Activated naive CD8-positive, alpha-beta T cell treated with anti-CD3 and anti-CD28 coated beads, Interleukin-2, amount 10 ng/mL, durations not matched to agents 7 days and 5 days (primary cell): ENCODE measurements at places on chromosomes 2 and 18. TPM values are rescaled to one million over a fixed set of nuclear protein-coding genes. Genes with fewer than 3 reads are reported as not detected.

GRCh38 chr2:220963930-220964329 lies 608.2 kb downstream of the EPHA4 start:
- DNase-seq = no peak

GRCh38 chr2:136008205-136008865 lies 22.9 kb upstream of the DARS1 start:
- DNase-seq = peak; percentile 72

Gene RIT2
- not detected for total RNA-seq

DNA sequence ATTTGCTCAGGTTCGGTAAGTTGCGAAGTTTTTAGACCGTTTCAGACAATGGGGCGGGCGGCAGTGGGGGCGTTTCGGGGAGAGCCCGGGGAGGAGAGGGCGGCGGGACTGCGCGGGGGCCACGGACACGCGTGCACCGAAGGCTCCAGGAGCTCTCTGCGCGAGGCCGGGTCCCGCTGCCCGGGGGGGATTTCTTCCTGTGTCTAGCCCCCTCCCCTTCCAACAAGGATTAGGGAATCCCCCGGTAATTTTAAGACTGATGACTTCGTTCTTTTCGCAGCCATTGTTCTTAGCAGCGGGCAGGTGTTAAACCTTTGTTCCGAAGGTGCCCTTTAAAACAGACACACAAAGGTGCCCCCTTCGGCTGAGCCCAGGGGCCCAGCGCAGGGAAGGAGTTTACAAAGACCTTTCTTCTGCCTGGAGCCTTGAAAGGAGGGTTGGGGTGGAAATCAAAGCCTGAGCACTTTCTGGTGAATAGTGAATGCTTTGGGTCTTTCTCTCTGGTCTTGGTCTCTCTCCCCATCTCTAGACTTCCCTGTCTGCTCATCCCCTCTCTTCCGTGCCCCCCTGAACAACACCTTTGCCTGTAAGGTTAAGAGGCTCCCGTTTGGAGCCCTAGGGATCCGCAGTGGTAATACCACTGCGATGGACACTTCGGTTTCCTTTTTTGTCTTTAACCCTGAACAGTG lies 2.1 kb downstream of the TRIB2 start:
- DNase-seq = peak; percentile 43

Gene PAX8
- total RNA-seq = 3.2 TPM

DNA sequence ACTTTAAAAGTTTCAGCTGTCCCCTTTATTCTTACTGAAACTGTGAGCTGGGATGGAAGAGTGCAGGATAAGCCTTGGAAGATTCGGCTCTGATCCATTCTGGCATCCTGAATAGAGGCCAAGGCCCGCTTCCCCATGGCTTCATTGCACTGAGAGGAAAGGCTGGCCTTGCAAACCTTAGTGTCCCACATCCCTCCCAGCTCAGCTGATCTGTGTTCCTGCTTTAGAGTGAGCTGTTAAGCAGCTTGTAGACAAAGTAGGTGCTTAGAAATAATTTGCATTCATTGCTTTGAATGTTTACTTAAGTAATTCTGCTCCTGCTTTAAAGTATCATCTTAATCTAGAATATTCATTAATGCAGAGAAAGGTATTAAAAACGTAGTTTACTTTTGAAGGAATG lies 169.6 kb upstream of the BOD1L2 start:
- DNase-seq = no peak

GRCh38 chr2:219386532-219387280 lies 1.0 kb downstream of the DNPEP start:
- DNase-seq = peak; percentile 42

DNA sequence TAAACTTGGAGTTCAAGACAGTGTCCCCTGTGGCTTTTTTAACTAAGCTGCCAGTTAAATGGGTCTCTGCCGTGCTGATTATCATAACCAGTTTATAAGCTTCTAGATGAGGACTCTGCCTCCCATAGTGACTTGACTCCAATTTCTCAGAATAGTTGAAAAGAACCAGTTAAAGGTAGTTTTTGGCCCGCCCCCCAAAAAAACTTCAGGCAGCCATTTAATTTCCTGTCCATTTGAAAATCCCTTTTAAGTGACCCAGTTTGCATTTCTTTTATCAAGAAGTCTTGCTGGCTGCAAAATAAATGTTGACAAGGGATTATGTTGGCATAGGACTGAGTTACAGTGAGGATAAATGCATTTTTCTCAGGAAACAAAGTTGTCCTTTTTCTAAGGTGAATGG lies 2.3 kb downstream of the SLC20A1 start:
- no peak for DNase-seq

DNA sequence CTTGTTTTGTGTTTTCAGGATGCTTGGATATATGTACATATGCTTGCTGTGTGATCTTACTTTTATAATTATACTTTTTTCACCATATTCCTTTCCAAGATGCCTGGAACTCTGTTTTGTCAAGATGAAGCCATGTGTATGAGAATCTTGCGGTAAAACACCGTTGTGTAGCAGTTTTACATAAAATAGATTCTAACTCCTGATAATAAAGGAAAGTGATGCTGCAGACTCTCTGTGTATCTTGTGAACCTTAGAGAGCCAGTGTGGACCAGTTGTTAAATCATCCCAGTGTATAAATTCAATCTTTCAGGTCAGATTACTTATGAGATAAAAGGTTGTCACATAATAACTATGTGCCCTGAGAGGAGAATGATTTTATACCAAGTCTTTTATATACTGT lies 12.5 kb upstream of the ITGA4 start:
- DNase-seq = no peak

Gene LYPD1
- total RNA-seq = not detected

GRCh38 chr2:3321825-3322224 lies 55.8 kb downstream of the EIPR1 start:
- no peak for DNase-seq

DNA sequence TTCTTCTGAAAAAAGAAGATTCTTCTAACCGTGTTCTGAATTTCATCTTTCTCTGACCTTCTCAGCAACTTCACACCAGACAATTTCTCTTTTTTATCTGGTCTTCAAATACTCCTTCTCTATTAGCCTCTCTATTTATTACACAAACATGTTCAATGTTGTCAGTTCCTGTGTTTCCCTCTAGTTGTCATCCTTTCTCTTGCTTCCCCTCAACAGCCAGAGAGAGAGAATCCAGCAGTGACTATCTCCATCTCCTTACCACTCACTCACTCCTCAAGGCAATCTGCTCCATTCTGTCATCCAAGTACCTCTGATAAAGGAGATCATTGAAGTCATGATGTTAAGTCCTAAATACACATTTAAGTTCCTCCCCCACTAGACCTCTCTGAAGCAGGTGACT lies 491.9 kb upstream of the CHAC2 start:
- DNase-seq = no peak

DNA sequence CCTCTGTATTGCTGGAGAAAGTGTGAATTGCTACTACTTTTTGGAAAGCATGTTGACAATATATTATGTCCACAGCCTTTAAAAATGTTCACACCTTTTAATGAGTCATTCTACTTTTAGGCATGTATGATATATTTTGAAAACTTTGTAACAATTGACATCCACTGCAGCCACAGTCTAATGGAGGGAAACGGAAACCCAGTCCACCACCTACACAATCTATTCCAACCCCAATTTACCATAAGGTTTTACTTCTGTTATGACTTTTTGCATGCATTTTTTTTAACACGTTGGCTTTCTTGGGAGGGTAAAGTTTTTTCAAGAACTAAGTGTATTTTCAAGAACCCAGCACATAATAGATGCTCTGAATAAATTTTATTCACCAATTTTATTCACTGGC lies 38.5 kb upstream of the ATP8B1 start:
- no peak for DNase-seq

DNA sequence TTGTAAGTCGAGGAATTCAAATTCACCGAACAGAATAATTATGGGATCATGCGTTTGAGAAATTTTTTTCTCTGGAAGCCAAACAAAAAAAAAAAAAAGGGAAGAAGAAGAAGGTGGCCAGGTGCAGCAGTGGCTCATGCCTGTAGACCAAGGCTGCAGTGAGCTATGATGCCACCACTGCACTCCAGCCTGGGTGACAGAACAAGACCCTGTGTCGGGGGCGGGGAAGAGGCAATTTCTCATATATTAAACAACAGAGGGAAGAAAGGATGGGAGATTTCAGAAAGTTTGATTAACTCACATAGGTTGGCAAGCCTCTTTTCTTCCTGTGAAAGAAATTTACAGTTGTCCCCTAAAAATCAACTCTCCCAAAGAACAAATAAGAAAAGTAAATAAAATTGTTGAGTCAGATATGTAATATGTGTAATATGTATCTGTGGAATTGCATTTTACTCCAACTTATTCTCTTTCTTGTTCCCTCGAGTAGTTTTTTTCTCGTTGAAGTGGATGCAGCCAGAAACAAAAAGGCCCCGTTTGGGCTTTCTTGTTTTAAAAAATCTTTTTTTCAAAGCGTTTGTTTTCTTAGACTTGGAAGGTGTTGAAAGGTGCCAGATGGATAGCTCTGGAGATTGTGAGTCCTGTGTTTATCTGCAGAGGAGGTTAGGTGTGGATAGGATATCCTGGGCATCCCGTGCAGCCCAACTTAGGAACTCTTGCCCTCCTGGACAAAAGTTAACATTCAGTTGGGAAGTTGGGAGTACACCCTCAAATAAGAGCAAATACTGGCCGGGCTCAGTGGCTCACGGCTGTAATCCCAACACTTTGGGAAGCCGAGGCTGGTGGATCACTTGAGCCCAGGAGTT lies 25.4 kb upstream of the FMNL2 start:
- no peak for DNase-seq

Gene VIT
- not detected for total RNA-seq

Gene RBM44
- 1.1 TPM for total RNA-seq

GRCh38 chr2:83730223-83730622 lies 728.9 kb downstream of the SUCLG1 start:
- no peak for DNase-seq

DNA sequence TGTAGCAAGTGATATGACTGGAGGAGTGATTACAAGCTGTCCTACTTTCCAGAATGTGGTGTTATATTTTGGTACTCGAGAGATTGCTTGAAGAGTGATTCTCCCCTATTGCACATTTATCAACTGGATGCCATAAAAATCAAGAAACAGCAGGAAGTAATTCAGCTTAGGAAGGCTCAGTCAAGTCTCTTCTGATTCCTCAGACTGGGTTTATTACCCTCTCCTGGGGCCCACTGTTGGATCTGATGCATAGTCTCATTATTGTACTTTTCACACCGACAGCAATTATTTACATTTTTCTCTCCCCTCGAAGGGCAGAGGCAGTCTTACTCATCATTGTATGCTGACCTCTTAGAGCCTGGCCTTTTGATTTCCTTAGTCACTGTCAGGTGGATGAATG lies 9.3 kb downstream of the NOSTRIN start:
- DNase-seq = no peak

Gene SERPINB5
- not detected for total RNA-seq

DNA sequence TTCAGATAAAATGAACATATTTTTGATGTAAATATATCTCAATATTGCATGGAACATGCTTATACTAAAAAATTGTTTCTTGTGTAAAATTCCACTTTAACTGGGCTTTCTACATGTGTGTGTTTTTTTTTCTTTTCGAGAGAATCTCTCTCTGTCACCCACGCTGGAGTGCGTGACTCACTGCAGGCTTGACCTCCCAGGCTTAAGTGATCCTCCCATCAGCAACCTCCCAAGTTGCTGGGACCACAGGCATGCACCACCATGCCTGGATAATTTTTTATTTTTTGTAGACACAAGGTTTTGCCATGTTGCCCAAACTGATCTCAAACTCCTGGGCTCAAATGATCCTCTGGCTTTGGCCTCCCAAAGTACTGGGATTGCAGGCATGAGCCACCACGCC lies 254.6 kb downstream of the LOXHD1 start:
- DNase-seq = no peak

Gene CKAP2L
- 38.9 TPM for total RNA-seq

Gene SPATA3
- not detected for total RNA-seq

GRCh38 chr2:195477248-195477995 lies 179.6 kb upstream of the SLC39A10 start:
- DNase-seq = no peak

GRCh38 chr2:43312755-43313641 lies 86.6 kb upstream of the ZFP36L2 start:
- no peak for DNase-seq

DNA sequence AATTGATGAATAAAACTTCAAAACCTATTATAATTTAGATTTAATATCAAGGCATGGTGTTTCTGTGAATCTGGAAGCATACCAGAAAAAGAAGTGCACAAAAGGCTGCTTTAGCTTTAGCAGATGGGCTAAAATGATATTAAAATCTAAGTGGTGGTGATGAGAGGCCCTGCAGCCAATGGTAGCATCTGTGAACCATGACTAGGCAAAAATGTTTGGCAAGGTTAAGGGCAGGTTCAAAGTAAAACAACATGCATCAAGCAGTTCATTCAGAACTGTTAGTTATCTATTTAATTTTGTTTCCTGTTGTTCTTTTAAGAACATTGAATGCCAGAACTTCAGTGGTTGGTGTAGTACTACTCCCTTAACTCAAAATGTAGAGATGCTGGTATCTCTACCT lies 1736.9 kb upstream of the CELF4 start:
- no peak for DNase-seq

Gene HOXD1
- total RNA-seq = not detected

DNA sequence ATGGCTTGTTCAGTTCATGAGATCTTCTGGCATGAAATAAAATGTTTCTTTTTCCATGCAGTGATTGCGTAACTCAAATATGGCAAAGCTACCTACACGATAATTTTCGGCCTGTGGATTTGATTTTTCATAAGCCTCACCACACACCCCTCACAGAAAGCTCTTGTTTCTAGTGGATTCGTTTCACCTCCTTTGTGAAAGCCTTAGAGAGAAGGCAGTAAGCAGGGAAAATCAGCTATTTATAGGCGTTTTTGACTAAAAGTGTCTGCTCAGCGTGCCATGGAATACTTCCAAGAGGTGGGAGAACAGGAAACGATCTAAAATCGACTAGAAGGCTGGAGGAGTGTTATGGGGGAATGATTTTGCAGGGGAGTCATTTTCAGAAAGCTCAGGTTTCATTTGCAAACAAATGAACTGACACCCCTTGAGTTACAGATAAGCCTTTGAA lies 417.9 kb downstream of the TGIF1 start:
- DNase-seq = no peak

Gene SNED1
- 18.7 TPM for total RNA-seq

Gene CCBE1
- not detected for total RNA-seq

GRCh38 chr2:99420031-99420430 lies 69.8 kb downstream of the REV1 start:
- no peak for DNase-seq

Gene TMEM198
- 0.85 TPM for total RNA-seq

Gene CXCR1
- 0.19 TPM for total RNA-seq

Gene HOXD11
- total RNA-seq = not detected

DNA sequence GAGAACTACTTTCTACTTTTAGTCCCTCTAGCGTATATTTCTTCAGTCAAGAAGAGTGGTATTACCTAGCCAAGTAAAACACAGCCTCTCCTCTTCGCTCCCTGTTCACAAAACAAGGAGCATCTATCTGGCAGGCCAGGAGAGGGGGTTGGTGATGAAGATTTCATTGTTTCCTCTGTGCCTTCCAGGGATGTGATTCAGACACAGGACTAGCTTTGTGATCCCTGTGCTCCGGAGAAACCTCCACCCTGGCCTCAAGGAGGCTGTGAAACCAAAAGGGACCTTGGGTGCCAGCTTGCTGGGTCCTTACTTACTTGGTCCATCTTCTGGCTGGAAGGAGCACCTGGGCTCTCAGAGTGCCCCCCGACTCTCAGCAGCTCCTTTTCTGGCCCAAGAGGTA lies 5.7 kb downstream of the RHOB start:
- DNase-seq = no peak

GRCh38 chr2:63914311-63914710 lies 72.6 kb downstream of the UGP2 start:
- no peak for DNase-seq

GRCh38 chr2:141711627-141712026 lies 419.2 kb downstream of the LRP1B start:
- no peak for DNase-seq

Gene B3GNT7
- 0.42 TPM for total RNA-seq
